ENCODE measurements at places on chromosomes 4 and X.
A peak's percentile ranks its signal among the peaks of the same experiment; 100 is the strongest.

DNA sequence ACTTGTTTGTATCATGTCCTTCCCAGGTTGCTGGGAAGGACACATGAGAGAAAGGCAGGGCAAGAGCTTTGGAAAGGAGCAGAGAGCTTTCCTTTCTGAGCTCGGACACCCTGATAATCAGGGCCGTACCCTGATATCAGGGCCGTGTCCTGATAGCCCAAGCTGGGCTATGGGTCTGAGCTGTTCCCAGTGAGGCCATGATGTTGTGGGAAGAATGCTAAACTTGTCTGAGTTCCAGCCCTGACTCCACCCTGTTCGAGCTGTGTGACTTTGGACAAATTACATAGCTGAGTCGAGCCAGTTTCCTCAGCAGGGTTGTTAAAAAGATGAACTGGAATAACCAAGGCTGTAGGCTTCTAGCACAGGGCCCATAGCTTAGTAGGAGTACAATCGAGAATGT, 3.3 kb upstream of the CXCR3 start:
- peak; percentile 60 for DNase-seq

GRCh38 chrX:124028182-124028581, 66.7 kb downstream of the STAG2 start:
- DNase-seq, result peak; percentile 37

DNA sequence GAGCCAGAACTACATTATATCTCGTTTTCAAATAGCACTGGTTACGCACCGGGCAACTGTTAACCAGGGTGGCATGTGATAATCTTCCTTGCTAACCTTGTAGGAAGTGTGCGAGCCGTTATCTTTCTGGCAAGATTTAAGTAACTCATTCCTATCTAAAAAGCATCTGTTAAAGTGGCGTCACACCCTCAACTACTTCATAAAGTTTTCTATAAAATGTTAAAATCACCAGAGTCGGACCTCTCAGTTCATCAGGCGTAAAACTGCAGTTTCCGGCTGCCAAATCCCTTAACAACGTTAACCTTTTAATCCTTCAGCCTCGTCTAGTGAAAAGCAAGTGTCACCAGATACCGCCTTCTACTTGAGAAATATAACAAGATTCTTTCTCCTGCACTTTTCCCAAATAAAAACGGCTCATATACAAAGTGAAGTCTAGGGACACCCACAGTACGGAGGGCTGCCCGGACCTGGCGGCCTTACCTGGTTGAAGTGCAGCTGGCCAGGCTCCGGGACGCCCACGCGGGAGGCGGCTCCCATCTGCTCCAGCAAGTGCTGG, 1.2 kb downstream of the SLC39A8 start:
- peak; percentile 35 for DNase-seq

DNA sequence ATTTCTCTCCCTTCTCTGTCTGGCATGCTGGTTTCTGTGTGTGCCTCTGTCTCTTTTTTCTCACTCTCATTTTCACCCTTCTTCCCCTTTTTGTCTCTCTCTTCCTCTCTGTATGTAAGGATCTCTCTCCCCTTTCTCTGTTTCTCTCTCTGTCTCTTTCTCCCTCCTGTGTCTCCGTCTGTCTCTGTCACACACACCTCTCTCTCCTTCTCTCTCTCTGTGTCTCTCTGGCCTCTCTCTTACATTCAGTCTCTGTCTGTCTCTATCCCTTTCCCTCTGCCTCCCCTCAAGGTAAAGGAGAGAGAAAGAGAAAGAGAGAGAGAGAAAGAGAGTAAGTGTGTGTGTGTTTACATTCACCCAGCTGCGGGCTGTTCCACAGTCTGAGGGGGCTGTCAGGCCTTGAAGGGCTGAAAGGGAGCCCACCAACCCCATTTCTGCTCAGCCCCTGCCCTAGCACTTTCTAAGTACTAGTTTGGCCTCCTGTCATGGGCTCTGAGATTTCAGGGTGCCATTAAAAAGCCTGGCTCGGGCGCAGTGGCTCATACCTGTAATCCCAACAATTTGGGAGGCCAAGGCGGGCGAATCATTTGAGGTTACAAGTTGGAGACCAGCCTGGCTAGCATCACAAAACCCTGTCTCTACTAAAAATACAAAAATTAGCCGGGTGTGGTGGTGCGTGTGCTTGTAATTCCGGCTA, 9.6 kb upstream of the TSPYL2 start:
- no peak for DNase-seq

- DNase-seq, result no peak
Measured at GRCh38 chr4:2968381-2968780, 5.0 kb downstream of the GRK4 start.

DNA sequence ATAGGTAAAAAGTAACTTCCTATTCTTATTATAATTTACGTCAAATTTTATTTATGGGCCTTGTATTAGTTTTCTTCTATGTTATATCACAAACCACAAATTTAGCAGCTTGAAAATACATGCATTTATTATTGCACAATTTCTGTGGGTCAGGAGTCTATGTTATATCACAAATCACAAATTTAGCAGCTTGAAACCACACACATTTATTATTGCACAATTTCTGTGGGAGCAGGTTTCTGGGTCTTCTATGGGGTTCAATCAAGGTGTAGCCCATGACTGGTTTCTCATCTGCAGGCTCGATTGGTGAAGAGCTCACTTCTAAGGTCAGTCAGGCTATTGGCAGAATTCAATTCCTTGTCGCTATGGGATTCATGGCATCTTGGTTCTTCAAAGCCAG, 332.7 kb upstream of the HAND2 start:
- no peak for DNase-seq

GRCh38 chrX:33207056-33207455, 4.3 kb downstream of the DMD start:
- peak; percentile 51 for DNase-seq

GRCh38 chr4:123365412-123365811, 31.2 kb upstream of the SPRY1 start:
- DNase-seq, result no peak

DNA sequence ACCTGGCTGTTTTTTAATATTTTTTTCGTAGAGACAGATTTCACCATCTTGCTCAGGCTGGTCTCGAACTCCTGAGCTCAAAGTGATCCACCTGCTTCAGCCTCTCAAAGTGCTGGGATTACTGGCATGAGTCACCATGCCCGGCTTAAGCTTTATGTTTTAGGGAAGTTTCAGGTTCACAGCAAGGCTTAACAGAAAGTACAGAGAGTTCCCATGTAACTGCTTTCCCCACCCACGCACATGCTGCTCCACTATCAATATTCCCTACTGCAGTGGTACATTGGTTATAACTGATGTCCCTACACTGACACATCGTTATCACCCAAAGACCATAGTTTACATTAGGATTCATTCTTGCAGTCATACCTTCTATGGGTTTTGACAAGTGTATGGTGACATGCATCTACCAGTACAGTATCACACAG, 62.7 kb downstream of the PRPS1 start:
- no peak for DNase-seq

- no peak for DNase-seq
Measured at GRCh38 chr4:3160438-3160837, 86.0 kb downstream of the HTT start.

GRCh38 chrX:146887020-146887419, 72.5 kb upstream of the CXorf51A start:
- DNase-seq, result no peak

DNA sequence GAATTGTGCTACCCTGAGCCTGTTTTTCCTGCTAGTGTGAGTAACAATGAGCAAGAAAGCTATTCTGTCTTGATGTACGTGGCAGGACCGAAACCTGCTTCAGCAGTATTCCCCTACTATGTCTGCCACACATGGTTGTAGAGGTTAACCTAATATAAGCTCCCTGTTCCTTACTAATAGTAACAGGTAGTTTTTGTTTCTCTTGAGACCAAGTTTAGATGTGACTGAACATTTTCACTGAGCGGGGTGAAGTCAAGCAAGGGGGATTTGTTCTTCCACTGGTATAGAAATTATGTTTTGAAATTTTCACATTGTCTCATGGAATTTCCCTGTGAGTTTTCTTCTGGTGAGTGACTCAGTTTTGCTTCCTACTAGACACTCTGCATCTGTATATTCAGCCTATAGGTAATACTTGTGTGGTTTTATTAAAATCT, 37.3 kb downstream of the RRAGB start:
- DNase-seq, result no peak

Measured in fibroblast of the aortic adventitia (primary cell).